ENCODE measurements at places on chromosomes 2 and 18. TPM values are rescaled to one million over a fixed set of nuclear protein-coding genes. Genes with fewer than 3 reads are reported as not detected.

Gene RNF144A
- 18.9 TPM for total RNA-seq

Gene BOLL
- total RNA-seq: not detected

Gene SCN1A
- not detected for total RNA-seq

Gene FAM124B
- 0.19 TPM for total RNA-seq

Gene SERPINB5
- total RNA-seq: not detected

Data from activated T-cell treated with anti-CD3 and anti-CD28 coated beads, Interleukin-2, amount 50 U/mL, for 4 hours (primary cell).